ENCODE measurements at places on chromosomes 2 and 18.

- peak; percentile 86 for DNase-seq
Observed at GRCh38 chr2:97871096-97871780, 124.5 kb downstream of the TMEM131 start.

GRCh38 chr18:570697-571096, 9.5 kb upstream of the CETN1 start:
- no peak for DNase-seq

DNA sequence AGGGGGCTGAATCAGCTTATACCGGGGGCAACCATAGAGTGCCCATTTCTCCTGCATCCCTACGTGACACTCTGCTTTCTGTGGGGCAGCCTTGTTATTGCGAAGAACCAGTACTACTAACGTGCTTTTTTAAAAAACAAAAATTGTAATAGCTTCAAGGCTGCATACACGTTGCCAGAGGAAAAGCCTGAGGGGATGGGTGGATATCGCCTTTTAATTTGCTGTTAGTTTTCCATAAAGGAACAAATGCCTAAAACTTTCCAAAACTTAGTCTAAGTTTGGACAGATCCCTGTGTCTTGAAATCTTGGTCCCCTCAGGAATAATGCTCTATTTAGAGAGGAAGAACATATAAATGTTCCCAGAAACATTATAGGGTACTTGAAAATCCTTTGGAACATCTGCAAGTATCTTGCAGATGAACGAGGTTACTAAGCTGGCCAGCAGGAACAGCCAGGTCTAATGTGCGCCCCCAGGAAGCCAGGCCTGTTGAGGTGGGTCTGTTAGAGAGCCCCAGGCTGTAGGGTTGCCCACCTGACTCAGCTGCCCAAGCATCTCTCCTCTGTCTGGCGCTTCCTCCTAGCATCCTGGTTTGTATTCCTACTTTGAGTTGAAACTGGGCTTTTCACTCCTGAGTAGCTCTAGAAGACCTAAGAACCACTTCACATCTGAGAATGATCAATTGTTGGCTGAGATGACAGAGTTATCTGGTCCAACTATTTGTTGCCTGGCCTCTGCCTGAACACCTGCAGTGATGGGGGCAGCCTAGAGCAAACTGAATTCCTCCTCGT, 96.9 kb downstream of the TGOLN2 start:
- no peak for DNase-seq

GRCh38 chr18:38646296-38646695, 1080.7 kb upstream of the CELF4 start:
- no peak for DNase-seq

DNA sequence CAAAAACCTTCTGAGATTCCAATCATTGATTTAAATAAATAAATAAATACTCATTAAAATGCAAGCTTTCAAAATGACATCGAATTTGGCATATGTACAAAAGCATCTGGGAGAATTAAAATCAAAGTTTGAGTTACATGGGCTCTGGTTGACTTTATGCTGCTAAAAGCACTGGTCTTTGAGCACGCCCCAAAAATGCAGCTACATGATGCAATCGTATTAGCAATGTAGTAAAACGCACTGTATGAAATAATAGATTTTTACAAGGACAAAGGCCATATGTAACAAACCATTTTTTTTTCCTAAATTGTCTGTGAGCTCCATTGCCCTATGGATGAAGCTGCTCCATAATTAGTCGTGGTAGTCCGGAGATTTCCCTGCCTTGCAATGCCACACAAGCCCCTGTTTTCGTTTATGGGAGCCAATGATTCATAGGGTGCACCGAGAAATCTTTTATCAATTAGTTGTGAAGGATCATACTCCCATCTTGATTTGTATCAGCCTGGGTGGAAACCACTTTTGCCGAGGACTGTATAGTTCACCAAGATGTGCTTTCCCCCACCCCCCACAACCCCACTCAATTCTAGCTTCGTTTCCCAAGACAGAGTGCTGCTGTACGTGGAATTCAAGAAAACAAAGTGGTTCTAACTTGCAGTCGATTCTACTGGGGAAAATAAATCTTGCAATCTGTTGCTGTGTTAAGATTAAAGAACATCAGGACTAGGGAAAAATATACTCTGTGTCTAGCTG, 268.4 kb downstream of the IRS1 start:
- DNase-seq, result no peak

GRCh38 chr2:218400167-218400929, 680 bp downstream of the CTDSP1 start:
- DNase-seq, result peak; percentile 13

- peak; percentile 56 for DNase-seq
Observed at GRCh38 chr18:48862132-48862531, 88.6 kb downstream of the SMAD7 start.
